Panc1 (cell line): ENCODE measurements at places on chromosomes 2 and 18. TPM values are rescaled to one million over a fixed set of nuclear protein-coding genes. Genes with fewer than 3 reads are reported as not detected.

- DNase-seq = no peak
These were observed 190.1 kb upstream of the SLC35G4 start for GRCh38 chr18:11419338-11419737.

GRCh38 chr2:71778514-71778913 lies 325.2 kb downstream of the DYSF start:
- no peak for DNase-seq

GRCh38 chr2:158477202-158477601 lies 20.4 kb downstream of the PKP4 start:
- DNase-seq = no peak

The RGPD4 gene
- not detected for total RNA-seq

The MAPRE2 gene
- total RNA-seq = 14.1 TPM
